Fibroblast of skin of right biceps (primary cell): ENCODE measurements at places on chromosomes 2 and 18.

DNA sequence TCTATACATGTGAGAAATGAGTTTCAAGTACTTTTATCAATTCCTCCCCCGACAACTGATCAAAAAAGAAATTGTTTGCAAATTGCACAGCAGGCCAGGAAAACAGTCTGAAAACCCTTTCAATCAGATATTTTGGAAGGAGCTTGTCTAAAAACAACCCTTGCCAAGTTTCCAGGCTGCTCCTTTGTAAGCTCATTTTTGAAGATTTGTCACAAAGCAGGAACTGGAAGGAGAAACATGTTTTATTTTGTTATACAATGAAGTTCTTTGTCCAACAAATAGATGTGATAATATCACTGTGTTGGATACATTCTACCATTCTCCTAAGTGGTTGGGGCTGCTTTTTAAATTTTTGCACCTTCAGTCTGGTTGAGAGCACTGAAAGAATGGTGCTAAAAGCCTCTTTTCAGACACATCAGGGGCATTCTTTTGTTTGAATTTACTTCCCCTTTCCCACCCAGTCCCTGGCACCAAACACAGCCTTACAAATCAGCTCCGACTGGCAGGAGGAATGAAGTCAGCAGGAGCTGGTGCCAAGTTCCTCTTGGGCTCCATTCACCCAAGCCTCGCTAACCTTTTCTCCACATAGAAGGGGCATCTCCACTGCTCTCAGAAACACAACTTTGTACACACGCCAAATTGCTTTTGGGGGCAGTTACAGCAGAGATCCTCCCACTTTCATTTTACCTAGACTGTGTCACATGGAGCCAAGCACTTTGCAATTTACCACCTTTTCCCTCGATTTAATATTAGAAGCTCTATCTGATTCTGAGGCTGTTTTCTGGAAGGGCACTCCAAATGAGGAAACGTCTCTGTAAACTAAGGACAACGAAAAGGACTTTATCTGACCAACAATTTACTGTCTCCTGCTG is 88.0 kb downstream of the C1D start:
- DNase-seq, result no peak

- DNase-seq, result peak; percentile 87
These were observed 57.6 kb downstream of the EVA1A start for GRCh38 chr2:75503048-75503607.

- DNase-seq, result no peak
These were observed 139.0 kb upstream of the SH3BP4 start for GRCh38 chr2:234812851-234813250.

- DNase-seq, result peak; percentile 52
These were observed 70.0 kb upstream of the SP3 start for GRCh38 chr2:174035117-174035635.

GRCh38 chr2:239017491-239018098 is 169.7 kb downstream of the TWIST2 start:
- no peak for DNase-seq

- no peak for DNase-seq
These were observed 75.3 kb upstream of the TRIB2 start for GRCh38 chr2:12641441-12641840.

GRCh38 chr2:43840965-43841364 is 2.2 kb downstream of the ABCG8 start:
- DNase-seq, result no peak

- DNase-seq, result no peak
These were observed 70.8 kb downstream of the TNP1 start for GRCh38 chr2:216789081-216789480.

DNA sequence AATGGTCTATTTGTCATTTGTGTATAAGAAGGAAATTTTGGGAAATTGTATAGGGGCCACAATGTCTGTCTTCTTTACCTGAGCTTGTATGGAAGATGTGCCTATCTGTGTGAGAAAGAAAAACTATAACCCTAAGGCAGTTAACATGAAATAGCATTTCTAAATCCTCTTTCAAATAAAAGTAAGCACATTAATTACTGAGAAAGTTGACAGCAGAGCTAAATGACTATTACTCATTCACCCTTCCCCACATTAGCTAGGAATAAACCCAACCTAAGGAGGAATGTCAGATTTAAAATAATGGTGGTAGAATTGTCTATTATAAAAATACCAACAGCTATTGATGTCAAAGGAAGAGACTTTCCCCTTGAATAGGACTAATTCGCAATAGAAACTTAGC is 56.2 kb downstream of the SLC38A11 start:
- no peak for DNase-seq

GRCh38 chr2:211416373-211416772 is 860.0 kb downstream of the CPS1 start:
- DNase-seq, result no peak

DNA sequence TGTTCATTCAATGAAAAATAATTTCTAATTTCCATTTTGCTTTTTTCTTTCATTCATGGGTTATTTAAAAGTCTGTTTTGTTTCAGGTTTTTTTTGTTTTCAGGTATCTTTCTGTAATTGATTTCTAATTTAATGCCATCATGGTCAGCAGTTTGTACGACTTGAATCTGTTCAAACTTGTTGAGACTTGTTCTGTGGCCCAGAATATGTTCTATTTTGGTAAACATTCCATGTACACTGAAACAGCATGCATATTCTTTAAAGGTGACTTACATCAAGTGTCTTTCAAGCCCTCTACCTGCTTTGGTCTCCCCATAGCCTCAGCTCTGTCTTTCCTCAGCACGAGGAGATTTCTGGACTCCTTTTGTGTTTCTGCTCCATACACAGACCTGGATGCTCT is 49.1 kb downstream of the CYP1B1 start:
- no peak for DNase-seq

- peak; percentile 91 for DNase-seq
These were observed 228.8 kb downstream of the ETAA1 start for GRCh38 chr2:67625690-67626475.

DNA sequence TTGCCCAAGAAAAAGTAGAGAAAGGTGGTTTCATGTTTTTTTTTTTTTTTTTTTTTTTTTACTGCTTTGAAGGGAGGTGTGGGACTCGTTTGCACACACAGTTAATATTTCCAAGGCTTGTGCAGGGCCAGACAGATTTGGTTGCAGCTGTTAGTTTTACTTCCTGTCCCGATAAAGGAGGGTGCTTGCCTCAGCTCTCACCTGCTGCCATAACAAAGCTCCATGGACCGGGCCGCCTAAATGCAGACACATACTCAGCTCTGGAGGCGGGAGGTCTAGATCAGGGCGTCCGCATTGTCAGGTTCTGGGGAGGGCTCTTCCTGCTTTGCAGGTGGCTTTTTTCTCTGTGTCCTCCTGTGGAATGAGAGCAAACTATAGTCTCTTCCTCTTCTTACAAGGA is 69.9 kb downstream of the ODC1 start:
- no peak for DNase-seq

GRCh38 chr2:46098621-46099062 is 198.6 kb upstream of the EPAS1 start:
- peak; percentile 89 for DNase-seq

- no peak for DNase-seq
These were observed 22.6 kb downstream of the PLEK start for GRCh38 chr2:68387408-68388350.

- no peak for DNase-seq
These were observed 119.8 kb downstream of the AGAP1 start for GRCh38 chr2:235613649-235614048.

DNA sequence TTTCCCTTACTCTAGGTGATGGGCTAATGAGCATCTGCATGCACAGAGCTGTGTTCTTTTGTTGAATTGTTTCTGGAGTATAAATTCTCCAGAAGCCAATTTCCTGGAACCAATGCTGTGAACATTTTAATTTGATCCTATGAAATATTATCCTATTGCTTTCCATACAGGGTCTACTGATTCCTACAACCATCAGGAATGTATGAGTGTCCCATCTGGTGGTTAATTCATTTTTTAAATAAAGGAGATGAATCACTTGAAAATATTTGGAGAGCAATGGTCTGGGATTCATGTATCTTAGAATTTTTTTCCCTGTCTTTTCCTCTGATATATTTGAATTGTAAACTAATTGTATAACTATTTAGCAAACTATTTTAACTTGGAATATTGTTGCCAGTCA is 14.0 kb downstream of the KIF5C start:
- peak; percentile 51 for DNase-seq

GRCh38 chr18:50862401-50862800 is 16.5 kb upstream of the ME2 start:
- no peak for DNase-seq

- DNase-seq, result no peak
These were observed 56.3 kb upstream of the UPP2 start for GRCh38 chr2:158045362-158045761.

GRCh38 chr2:8440029-8440778 is 241.7 kb upstream of the ID2 start:
- DNase-seq, result no peak

- no peak for DNase-seq
These were observed 117.9 kb downstream of the CSRNP3 start for GRCh38 chr2:165587335-165587938.

- DNase-seq, result peak; percentile 50
These were observed 547.5 kb upstream of the TNP1 start for GRCh38 chr2:217407362-217407761.

- DNase-seq, result no peak
These were observed 125.7 kb downstream of the PDE1A start for GRCh38 chr2:182301093-182301492.

DNA sequence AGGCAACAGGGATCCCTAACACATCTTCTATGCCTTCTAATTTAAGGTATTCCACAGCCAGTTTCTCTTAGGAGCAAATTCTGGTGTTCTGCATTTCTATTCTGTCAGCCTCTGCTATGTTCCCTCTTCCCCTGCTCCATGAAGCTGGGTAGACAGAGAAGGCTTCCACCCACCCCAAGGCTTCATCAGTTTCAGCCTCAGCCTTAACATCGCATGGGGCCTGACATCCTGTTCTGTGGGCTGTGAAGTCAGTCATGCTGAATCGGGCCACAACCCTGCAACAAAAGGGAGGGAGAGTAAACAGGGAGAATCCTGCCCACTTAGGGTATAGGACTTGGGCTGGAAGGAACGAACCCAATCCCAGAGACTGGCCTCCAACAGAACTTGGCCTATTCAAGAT is 70.6 kb upstream of the PPM1B start:
- no peak for DNase-seq

DNA sequence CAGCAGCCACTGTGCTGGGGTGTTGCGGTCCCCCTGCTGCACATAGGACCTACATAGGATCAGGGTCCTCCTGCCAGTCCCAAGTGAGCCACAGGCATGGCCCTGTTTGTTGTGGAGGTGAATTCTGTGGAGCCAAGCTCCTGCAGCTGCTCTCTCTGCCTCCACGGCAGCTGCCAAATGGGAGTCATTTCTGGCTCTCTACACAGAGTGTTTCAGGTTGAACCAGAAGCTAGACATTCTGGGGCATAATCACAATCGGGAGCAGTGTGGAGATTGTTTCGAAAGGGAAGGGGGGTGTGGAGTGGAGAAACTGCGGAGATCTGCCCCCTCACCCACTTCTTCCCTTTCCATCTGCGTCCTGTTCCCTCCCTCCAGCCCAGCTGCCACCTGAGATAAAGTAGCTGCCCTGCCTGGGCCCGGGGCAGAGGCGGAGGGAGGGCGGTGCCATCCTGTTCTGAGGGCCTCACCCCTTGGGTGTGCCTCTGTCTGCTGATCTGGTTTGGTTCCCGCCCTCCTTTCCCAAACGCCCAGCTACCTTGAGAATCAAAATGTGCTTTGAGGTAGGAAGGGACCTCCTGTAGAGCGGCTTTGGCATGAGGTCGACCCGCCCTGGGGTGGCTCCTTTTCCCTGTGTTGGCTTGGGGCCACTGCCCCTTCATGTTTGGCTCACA is 139.4 kb downstream of the WDSUB1 start:
- no peak for DNase-seq

- DNase-seq, result no peak
These were observed 9.1 kb upstream of the C1GALT1C1L start for GRCh38 chr2:43685357-43685756.

- no peak for DNase-seq
These were observed 36.7 kb downstream of the MTERF4 start for GRCh38 chr2:241065355-241065803.

- DNase-seq, result peak; percentile 87
These were observed 44.9 kb downstream of the DYSF start for GRCh38 chr2:71498261-71498701.

- no peak for DNase-seq
These were observed 17.5 kb downstream of the POLR1A start for GRCh38 chr2:86087936-86088850.

- peak; percentile 15 for DNase-seq
These were observed 275.1 kb downstream of the AGPS start for GRCh38 chr2:177667626-177668025.

DNA sequence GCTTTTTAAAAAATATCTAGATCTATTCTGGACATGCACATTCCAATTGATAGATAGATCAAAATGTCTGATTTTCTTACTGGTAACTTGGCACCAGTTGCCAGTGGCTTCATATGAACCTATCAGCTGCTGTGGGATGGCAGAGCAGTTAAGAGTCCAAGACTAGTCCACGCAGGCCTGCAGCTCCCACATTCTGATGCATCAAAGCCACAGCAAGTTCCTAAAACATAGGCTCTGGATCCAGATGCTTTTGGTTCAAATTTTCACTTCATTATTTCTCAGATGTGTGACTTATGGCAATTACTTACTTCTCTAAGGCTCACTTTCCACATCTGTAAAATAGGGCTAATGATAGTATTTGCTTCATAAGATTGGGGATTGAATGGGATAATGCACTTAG is 48.0 kb upstream of the CYP1B1 start:
- DNase-seq, result no peak

- DNase-seq, result no peak
These were observed 56.8 kb downstream of the NXPH2 start for GRCh38 chr2:138723196-138723987.
